ENCODE measurements at places on chromosomes 11 and 22.

DNA sequence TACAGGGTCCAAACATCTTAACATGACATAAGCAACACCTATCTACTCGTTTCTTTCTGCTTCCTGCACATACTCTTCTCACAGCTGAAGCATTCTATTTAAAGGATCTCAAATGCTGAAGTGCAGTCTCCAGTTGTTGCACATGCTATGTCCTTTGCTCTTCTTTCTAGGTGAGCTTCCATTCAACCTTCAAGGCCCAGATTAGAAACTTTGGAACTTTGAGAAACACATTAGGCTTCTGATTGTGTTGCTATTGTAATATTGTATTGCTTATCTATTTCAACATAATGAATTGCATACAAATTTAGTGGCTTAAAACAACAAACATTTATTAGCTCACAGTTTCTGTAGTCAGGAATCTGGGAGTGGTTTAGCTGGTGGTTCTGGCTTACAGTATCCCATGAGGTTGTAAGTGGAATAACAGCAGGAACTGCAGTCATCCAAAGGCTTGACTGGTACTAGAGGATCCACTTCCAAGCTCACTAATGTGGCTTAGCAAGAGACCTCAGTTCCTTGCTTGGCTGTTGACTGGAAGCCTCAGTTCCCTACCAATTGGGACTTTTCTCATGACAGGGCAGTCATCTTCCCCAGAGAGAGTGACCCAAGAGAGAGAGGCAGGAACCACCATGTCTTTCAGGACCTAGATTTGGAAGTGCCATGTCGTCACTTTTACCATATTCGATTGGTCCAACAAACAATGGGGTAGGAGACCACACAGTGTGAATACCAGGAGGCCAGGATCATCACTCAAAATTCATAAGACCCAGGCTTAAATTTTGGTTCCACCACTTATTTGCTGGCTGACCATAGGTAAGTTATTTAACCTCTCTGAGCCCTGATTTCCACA, 27.2 kb upstream of the RASSF10 start:
- DNase-seq = no peak

DNA sequence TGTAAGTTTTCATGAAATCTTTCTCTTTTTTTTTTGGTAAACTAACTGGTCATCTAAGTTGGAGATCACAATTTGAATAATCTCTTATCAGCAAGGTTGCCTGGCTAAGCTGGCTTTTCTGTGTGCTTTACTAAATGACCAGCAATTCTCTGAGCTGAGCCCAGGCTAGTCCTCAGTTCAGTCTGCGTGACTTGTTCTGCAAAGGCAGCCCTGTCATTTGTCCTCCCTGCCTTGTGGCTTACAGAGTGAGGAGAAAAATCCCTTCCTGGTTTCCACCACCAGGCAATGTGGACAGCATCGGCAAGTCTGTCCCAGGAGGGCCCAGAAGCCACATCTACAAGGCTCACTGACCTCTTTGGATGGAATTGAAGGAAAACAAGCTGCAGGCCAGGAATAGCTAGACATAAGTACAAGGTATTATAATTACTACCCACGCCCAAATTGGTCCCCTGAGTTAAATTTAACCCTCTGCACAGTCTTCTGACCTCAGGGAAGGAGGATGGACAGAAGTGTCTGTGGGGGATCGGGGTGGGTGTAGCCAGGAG, 108.6 kb downstream of the SCN3B start:
- no peak for DNase-seq

DNA sequence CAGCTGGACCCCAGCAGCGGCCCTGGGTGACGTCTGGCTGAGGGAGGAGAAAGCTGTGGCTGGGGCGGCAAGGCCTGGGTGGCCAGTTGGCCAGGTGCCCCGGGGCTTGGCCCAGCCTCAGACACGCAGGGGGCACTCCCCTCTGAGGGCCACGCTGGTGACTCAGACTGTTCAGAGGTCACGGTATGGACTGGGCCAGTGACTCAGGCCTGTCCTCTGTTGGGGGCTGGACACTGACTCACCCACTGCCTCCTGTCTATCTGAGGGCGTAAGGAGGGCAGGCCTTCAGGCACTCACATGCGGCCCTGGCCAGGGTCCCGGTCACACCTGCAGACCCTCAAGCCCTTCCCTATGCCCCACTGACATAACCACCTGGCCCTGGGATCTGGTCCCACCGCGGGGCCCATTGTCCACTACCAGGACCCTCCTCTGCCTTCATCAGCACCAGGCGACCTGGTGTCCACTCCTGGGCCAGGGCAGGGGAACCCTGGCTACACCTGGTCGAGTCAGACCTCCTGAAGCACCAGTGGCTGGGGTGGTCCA, 3.7 kb upstream of the MUC5AC start:
- peak; percentile 36 for DNase-seq

GRCh38 chr22:44026630-44027511, 2.8 kb downstream of the PARVB start:
- DNase-seq = peak; percentile 78

GRCh38 chr11:132886335-132886734, 646.0 kb downstream of the OPCML start:
- DNase-seq = peak; percentile 67

DNA sequence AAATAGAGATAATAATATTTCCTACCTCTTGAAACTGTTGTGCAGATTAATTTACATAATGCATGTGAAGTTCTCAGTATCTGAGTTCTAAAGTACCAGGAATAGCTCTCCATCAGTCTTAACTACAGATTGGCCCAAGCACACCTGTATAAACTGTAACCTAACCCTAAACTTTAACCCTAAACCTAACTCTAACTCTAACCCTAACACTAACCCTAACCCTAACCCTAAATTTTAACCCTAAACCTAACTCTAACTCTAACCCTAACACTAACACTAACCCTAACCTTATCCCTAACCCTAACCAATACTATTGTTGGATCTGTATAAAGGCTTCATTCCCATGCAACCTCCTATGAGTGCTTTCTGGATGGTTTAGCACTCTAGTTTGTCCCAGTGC, 1445.9 kb upstream of the TENM4 start:
- DNase-seq = no peak

DNA sequence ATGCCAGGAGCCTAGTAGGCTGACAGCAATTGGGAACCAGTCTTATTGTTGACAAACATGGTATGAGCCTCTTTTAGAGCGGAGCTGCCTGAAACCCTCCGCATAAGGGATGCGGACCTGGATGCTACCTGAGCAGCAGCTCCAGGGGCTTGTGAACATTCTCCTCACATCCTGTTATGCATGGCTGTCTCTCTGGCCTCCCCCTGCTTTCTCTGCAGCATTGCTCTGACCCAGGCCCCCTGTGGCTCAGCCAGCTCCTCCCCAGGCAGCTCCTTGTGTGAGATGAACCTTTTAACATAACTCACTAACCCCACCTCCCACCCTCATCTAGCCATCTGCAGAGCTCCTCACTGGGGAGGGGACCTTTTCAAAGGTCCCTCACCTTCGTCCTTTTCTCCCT, 6.0 kb downstream of the BMAL1 start:
- DNase-seq = no peak

GRCh38 chr11:46461461-46461927, 69.9 kb upstream of the CHRM4 start:
- peak; percentile 46 for DNase-seq

- DNase-seq = no peak
These were observed 43.2 kb upstream of the CREB3L1 start for GRCh38 chr11:46234311-46234710.

DNA sequence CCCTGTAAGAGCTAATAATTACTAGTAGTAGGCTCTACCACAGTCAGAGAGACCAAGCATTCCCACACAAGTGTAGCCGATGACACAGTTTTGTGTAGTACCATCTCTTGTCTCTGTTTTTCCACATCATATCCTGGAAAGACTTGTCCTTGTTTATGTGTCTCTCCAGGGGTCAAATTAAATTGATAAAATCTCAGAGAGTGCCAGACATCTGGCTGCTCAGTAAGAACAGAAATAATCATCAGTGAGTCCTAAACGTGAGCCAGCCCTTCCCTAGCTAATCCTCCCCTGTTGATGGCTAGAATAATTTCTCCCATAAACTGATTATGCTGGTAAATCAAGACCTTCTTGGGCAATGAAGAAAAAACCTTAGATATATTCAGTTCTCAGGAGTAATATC, 111.4 kb upstream of the GRAMD1B start:
- no peak for DNase-seq

DNA sequence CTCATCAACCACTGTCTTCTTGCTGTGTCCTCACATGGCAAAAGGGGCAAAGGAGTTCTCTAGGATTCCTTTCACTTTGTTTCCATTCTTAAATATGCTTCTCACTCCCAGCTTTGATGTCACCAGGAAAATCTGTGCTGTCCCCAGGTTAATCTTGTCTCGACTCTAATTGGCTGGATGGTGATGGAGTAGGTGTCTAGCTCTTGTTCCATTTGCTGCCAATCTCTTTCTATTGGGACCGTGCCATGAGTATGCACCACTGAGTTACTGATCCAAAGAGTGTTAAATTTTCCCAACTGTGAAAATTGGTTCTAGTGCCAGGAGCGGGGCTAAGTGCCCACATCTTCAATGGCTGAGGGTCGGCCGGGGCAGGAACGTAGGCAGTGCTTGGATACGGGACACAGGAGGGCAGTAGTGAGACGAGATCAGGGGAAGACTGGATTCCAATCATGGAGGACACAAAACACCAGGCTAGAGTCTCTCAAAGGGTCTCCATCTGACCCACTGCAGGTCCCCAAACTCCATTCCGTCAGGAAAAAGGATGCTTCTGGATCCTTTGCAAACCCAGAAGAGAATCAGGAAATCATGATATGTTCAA, 47.7 kb upstream of the CSNK2A3 start:
- no peak for DNase-seq

DNA sequence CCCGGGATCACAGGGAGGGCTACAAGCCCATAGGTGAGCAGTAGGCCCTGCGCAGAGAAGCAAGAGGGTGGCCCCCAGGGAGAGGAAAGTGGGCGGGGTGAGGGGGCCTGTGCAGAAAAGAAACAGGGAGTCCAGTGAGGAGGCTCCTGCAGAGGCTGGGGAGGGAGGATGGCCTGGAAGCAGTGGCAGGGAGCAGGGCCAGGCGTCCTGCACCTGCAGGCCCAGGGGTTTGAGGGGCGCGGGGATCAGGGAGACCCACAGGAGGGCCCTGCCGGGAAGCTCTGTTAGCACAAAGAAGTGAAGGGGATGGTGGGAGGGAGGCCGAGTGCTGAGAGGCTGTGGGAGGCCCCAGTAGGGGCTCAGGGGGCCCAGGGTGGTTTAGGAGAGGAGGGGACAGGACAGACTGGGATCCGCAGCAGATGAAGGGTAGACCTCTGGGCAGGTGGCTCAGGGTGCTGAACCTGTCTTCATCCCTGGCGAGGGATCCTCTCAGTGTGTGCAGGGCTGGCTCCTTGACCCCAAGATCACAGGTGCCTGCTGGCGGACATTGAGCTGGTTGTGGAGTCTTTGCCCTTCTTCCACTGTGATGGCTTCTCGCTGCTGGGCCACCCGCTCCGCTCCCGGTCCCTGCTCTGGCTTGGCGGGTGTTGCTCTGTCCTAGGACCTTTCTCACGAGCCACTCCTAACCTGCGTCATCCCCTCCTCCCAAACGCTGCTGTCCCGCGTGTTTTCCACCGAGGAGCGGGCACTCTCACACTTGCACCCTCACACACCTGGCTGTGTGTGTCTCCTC, 31.8 kb upstream of the CELSR1 start:
- no peak for DNase-seq

- peak; percentile 39 for DNase-seq
These were observed 32.7 kb upstream of the GLYATL1B start for GRCh38 chr11:59053387-59053786.

- no peak for DNase-seq
These were observed 20.3 kb downstream of the BMAL1 start for GRCh38 chr11:13297917-13298356.

DNA sequence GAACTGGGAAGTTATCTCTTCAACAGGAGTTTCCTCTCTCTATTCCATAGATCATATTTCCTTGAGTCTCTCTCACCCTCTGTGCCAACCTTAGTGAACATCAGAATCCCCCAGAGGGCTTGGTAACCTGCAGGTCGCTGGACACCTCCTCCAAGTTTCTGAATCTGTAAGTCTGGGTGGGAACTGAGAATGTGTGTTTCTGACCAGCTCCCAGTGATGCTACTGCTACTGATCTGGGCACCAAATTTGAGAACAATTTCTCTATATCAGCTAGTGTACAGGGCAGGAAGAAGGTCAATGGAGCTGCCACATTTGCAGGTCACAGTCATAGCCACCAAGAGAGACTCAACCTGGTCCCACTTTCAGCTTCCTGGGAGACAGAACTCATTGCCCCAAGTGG, 62.9 kb downstream of the RCN1 start:
- DNase-seq = no peak

- peak; percentile 10 for DNase-seq
These were observed 104.0 kb downstream of the SOX6 start for GRCh38 chr11:16252373-16252772.

DNA sequence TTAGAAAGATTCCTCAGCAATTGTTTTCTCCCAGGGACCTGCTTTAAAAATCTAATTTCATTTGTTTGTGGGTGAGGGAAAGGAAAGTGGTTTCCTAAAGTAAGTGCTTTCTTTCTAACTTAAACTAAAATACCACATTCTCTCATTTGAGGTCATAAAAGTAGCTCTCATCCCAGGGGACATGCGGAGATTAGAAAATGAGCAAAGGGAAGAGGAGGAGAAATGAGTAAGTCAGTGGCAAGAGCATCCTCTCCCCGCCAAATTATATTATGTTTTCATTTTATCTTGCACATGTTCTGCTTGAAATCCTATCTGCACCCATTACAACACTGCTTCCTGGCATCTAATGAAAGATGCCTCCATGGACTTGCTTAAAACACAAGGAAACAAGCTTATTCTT, 191.4 kb downstream of the ARHGAP42 start:
- peak; percentile 96 for DNase-seq

- no peak for DNase-seq
These were observed 31.4 kb downstream of the IGLL5 start for GRCh38 chr22:22919041-22919440.

DNA sequence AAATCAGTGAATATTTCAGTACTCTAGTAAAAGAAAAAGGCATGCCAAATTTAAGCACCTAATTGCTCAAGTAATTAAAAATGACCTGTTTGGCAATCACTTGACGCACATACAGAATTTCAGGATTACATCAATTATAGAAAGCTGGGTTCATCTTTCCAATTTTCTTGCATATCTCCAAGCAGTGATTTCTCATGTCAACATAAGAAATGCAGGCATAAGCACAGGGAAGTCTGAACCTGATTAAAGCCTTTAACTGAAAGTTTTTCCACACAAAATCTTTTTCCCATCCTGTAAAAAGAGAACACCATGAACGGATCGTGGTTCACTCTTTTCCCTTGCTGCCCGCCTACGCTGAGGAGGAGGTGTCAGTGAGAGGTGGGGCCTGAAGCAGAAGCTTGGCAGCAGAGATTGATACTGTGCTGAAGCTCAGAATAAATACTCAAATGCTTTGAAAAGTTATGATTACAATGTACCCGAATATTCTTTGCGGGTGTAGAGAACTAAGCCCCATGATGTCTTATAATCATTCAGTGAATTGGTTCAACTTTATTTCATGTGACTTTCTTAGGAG, 704.1 kb upstream of the CCDC90B start:
- peak; percentile 6 for DNase-seq

- DNase-seq = no peak
These were observed 12.1 kb upstream of the TMEM45B start for GRCh38 chr11:129803533-129803932.

- no peak for DNase-seq
These were observed 25.0 kb downstream of the PPFIBP2 start for GRCh38 chr11:7538466-7539454.

- peak; percentile 78 for DNase-seq
These were observed 261.4 kb downstream of the DDX10 start for GRCh38 chr11:108926171-108926840.
